Stimulated activated naive CD8-positive, alpha-beta T cell treated with anti-CD3 and anti-CD28 coated beads, Interleukin-15, amount 100 ng/mL, for 72 hours (primary cell): ENCODE measurements at places on chromosomes 13 and 19.

DNA sequence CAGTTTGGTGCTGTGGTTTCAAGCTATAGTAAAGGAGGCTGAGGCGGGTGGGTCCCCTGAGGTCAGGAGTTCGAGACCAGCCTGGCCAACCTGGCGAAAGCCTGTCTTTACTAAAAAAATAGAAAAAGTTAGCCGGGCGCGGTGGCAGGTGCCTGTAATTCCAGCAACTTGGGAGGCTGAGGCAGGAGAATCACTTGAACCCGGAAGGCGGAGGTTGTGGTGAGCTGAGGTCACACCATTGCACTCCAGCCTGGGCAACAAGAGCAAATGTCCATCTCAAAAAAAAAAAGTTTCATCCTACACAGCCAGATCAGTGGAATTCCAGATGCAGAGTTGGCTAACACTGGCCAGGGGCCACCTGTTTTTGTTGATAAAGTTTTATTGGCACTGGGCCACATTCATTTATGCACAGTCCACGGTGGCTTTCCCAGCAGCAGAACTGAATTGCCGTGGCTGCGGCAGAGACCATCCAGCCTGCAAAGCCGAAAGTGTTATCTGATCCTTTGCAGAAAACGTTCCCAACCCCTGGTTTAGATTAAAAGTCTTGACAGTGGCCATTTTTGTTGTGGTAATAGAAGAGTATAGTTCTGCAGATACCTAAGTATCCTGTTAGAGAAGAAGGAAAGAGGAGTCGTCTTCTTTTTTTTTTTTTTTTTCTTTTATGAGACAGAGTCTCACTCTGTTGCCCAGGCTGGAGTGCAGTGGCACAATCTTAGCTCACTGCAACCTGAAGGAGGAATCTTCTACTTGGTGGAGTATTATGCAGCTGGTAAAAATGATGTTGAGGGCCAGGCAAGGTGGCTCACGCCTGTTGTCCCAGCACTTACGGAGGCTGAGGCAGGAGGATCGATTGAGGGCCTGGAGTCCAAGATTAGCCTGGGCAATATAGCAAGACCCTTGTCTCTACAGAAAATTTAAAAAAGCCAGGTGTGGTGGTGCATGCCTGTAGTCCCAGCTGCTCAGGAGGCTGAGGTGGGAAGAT, 8.7 kb downstream of the NCLN start:
- DNase-seq, result no peak

GRCh38 chr13:100266026-100266425, 177.1 kb downstream of the PCCA start:
- no peak for DNase-seq

DNA sequence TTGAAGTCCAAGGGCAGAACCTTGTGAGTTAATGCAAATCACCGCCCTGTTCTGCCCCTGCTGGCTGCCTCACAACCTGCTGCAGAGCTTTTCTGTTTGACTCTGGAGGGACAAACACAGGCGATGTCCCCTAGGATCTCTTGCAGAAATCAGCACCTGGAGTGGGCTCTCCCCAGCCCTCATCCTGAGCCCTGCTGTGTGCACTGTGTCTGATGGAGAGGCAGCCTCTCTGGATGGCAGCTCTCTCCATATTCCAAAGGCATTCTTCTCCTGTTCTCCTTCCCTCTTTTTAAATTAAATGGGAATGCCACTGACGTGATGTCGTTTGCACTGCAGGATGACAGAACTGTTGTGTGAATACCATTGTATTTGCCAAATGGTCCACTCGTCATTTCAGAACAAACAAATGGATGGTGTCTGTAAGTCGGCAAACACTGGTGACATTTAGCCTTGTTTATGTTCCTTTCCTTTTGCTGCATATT, 184.1 kb downstream of the ZNF536 start:
- no peak for DNase-seq

DNA sequence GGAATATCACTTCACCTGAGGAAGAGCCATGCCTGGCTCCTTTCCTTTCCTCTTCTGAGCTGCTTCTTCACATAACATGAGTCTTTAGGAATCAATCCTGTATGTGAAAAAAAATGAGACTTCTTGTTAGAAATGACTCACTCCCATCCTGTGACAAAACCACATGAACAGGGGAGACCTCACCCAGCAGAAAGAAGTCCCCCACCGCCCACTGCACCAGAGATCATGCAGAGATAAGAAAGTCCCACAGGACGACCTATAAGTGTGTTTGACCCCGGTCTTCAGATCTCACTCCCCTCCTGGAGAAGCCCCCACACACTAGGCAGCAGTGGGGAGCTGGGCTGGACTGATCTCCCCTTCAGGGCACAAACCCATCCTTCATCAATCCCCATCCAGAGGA, 7.8 kb downstream of the ZNF600 start:
- DNase-seq, result peak; percentile 53

DNA sequence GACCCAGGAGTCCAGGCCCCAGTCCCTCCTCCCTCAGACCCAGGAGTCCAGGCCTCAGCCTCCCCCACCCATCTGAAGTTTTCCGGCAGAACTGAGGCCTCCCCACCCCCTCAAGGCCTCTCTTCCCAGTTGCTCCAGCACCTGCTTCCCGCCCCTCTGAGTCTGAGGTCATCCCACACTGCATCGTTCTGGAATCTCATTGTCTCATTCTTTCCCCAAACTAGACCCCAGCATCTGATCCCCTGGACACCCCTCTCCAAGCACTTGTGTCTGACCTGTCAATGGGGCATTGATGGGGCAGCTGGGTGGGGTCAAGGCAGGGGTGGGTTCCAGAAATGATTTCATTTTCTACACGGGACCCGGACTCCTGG, 793 bp upstream of the SBK2 start:
- no peak for DNase-seq

- peak; percentile 56 for DNase-seq
Observed at GRCh38 chr13:40389081-40389641, 277.3 kb downstream of the FOXO1 start.

- DNase-seq, result no peak
Observed at GRCh38 chr19:12859546-12859945, 21.2 kb downstream of the MAST1 start.

DNA sequence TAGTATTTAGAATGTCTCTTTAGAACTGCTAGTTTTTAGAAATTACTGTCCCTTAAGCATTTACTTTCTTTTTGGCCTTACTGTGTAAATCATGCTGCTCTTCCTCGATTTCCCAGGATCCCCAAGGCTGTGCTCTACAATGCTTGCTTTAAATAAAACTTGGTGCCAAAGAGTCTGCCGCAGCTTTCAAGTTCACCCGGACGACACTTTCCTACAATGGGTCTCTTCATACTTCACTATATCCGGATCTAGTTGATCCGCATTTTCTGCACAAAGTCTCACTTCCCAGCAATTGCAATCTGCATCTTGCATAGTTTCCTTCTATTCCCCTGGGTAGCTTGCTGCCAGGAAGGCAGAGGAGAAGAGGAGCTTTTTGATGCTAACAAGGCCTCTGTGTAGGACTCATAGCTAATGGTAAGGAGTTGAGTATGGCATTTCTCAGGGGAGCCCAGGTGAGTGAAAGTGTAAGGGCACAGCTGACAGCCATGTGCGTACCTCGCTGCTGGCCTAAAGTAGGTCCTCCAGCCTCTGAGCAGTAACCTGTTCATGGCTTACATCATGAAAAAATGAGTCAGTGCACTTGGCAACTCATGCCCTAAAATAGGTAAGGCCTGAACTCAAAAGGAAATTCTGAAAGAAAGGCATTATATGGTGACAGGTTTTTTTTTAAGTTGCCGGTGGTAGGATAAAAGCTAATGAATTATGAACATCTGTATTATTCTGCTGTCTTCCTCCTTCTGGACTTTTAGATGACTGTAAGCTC, 101.6 kb downstream of the ENOX1 start:
- DNase-seq, result no peak

DNA sequence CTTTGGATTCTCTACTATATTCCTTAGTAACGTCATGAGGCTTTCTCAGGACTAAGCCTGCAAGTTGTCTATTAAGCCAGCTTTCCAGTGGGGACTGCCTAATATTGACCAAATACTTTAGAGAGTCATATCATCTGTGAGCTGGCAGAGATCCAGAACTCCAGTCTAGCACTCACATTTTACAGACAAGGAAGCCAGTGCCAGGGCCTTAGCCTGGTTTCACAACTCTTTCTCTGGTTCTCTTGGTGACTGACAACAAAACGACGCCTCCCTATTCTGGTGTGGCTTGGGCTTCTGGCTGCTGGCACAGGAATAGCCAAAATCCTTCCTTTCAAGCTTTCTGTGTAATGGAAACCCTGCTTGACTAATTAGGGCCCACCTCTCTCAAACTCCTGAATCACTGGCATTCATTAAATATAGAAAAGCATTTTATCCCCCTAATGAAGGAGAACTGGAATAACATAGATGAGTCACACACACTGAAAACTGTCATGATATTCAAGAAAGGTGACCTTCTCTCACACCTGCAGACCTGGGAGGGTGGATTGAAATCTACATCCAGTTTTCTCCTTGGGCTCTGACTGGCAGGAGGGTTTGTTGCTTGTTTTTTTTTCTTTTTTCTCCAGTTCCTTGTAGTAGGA, 75.2 kb upstream of the UBL3 start:
- DNase-seq, result no peak

- no peak for DNase-seq
Observed at GRCh38 chr19:29002336-29002735, 210.6 kb downstream of the UQCRFS1 start.

GRCh38 chr19:36819130-36819630, 19.0 kb downstream of the ZNF790 start:
- DNase-seq, result no peak

DNA sequence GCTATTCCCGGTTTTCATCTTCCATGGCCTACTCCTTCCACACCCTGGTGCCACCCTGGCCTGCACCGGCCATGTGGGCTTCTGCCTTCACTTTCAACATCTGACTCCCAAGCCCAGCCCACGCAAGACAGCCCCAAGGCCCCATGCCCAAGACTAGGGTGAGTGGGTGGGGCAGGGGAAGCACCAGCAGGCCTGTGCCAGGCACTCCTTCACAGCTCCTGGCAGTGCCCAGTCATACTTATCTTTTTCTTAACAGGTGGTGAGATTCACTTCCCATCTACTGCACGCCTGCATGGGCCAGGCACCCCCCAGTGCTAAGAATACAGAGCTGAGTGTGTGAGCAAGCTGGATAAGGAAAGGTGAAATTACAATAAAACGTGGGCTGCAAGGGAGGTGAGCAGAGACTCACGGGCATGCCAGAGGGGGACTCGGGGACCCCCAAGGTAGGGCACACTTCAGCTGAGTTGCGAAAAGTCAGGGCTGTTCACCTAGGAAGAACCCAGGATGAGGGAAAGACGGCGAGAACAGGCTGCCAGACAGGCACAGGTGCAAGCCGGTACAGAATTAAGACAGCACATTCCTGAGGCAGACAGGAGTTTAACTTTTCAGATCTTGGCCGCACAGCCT, 55.7 kb downstream of the COL4A1 start:
- no peak for DNase-seq

- DNase-seq, result no peak
Observed at GRCh38 chr19:38209671-38210457, 14.2 kb downstream of the DPF1 start.

GRCh38 chr13:87089391-87089790, 581.8 kb upstream of the SLITRK5 start:
- DNase-seq, result no peak

DNA sequence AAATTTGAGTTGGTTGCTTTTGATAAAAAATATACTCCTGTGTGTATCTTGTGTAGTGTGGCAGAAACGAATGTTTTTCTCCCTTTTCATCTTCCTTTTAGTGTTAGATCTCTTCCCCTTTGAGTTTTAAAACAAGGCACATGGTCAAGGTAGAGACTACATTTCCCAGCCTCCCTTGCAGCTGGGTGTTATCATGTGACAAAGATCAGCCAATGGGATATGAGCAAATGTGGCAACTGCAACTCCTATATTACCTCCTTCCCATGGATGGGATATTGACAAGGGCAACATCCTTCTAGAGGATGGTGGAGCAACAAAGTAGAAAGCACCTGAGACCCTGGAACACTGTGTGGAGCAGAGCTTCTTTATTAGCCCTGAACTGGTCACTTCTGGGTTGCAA, 42.4 kb downstream of the ADGRE3 start:
- no peak for DNase-seq

DNA sequence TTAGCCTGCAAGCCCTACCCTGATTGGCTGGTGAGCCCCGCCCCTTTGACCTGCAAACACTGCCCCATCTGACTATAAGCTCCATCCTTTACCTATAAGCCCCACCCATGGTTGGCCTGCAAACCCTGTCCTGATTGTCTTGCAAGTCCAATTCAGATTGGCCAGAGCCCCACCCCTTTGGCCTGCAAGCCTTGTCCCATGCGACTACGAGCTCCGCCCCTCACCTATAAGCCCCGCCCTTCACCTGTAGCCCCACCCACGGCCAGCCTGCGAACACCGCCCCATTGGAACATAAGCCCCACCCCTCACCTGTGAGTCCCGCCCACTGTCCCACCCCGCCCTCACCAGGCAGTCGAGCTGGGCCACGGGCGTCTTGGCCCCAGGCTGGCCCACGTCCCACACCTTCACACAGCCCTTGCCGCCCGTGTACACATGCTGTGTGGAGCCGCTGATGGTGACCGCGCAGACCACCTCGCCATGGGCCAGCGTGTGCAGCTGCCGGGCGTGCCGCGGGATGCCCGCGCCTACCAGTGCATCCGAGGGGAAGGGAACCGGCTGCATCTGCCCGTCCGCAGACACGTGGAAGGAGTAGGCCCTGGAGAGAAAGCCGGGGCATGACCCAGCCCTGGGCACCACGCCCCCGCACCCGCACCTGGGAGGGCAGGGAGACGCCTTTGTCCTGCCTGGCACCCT, 22.9 kb downstream of the TLE2 start:
- no peak for DNase-seq

DNA sequence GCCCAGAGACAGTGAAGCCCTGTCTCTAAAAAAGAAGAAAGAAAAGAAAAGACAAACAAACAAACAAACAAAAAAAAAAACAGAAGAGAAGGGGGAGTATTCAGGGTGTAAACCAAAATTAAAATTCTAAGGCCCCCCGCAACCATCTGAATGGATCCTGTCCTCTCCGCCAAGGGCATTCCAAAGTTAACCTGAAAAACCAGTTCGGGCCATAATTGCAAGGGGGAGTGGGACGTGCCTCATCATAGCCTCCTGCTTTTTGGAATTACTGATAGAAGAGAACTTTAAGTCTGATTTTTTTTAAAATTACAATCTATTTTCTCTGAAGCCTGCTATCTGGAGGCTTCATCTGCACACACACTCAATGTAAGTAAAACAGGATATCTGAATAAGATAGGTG, 5.7 kb upstream of the IFNL2 start:
- no peak for DNase-seq

GRCh38 chr13:98144801-98145350, 2.0 kb downstream of the FARP1 start:
- DNase-seq, result no peak

DNA sequence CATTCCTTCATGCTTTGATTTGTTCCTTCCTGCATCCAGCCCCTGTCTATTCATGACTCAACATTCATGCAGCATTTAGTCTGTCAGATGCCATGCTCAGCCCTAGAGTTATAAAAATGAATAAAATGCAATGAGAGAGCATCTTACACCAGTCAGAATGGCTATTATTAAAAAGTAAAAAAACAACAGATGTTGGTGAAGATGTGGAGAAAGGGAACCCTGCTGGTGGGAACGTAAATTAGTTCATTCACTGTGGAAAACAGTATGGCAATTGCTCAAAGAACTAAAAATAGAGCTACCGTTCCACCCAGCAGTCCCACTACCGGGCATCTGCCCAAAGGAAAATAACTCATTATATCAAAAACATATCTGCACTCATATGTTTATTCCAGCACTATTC, 70.0 kb upstream of the GTF3A start:
- DNase-seq, result no peak

GRCh38 chr19:12865746-12866415, 15.4 kb downstream of the DNASE2 start:
- DNase-seq, result no peak

- DNase-seq, result no peak
Observed at GRCh38 chr19:34017024-34017423, 155.3 kb upstream of the LSM14A start.
